ENCODE measurements at places on chromosomes 13 and 19.
A peak's percentile ranks its signal among the peaks of the same experiment; 100 is the strongest.

GRCh38 chr19:53034948-53035675, 9.4 kb upstream of the ERVV-2 start:
- no peak for DNase-seq

- no peak for DNase-seq
Measured at GRCh38 chr19:3294080-3294850, 69.8 kb downstream of the CELF5 start.

DNA sequence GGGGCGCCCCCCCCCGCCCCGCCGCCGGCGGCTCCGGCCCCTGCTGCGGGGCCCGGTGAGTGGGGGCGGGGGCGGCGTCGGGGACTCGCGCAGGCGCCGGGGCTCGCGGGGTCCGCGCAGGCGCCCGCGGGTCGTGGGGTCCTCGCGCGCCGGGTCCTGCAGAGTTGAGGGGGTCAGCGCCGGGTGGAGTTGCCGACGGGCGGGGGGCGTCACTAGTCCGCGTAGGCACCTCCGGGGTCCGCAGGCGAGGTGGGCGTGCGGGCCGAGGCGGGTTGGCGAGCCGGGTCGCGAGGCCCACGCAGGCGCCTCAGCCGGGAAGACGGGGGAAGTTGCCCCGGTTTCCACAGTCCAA, 365 bp downstream of the PPP6R1 start:
- DNase-seq: no peak

GRCh38 chr13:112053167-112053743, 13.7 kb upstream of the SOX1 start:
- no peak for DNase-seq

- no peak for DNase-seq
Measured at GRCh38 chr19:13149628-13150186, 468 bp downstream of the STX10 start.

- DNase-seq: peak; percentile 62
Measured at GRCh38 chr13:44237276-44237767, 136.3 kb upstream of the SERP2 start.

DNA sequence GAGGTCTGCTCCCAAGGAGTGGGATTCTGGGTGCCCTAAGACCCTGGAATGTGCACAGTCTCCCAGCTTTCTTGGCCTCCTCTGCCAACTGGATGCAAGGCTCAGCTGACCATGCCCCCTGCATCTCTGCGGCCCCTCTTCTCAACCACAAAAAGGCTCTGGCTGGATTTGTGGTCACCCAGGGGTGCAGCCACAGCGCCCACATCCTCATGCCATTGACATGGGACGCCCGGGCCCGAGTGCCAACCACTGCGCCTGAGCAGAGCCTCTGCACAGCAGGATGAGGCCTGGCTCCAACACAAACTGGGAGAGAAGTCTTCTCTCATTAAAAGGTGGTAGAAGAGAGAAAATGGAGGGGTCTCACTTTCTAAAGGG, 103.5 kb downstream of the FOXO1 start:
- no peak for DNase-seq

- no peak for DNase-seq
Measured at GRCh38 chr19:40803857-40804782, 5.1 kb downstream of the EGLN2 start.

GRCh38 chr19:944663-945241, 18.9 kb downstream of the ARID3A start:
- DNase-seq: no peak

DNA sequence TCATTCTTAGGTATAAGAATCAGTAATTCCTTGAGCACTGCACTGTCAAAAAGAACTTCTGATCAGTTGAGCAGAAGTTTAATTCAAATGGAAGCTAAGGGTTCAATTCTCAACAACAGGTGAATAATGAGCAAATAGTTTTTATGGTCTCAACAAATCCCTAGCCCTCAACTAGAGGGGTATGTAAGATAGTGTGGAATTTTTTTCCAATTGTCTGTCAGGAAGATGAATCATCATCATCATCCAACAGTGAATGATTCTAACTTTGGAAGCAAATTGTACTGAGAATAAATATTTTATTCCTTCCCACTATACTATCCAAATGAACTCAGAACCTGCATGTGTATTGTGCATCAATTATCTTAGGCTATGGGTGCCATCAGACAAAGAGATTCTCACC, 372.7 kb downstream of the ENOX1 start:
- DNase-seq: no peak

DNA sequence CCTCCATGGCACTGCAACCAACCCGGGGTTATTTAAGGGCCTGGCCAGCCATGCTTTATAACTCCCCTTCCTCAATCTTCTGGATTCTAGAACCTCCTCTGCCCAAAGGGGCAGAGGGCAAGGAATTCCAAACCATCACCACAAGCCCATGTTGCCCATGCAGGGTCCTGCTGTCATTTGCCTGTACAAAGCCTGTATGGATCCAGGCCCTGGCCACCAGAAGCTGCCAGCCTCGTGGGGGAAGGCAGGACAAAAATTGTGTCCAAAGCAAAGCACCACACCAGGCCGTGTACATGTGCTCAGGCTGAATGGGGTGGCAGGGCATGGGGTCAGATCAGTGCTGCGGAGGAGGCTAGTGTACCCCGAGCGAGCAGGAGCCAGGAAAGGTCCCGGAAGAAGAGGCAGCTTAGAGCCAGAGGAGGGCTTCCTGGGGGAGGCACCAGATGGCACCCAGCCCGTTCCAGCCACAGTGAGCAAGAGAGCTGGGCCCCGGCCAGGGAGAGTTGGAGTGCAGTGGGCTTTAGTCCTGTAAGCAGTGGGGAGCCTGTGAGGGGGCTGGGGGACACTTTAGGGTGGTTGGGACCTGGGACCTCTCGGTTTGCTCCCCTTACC, 35.8 kb downstream of the CAPN12 start:
- no peak for DNase-seq

DNA sequence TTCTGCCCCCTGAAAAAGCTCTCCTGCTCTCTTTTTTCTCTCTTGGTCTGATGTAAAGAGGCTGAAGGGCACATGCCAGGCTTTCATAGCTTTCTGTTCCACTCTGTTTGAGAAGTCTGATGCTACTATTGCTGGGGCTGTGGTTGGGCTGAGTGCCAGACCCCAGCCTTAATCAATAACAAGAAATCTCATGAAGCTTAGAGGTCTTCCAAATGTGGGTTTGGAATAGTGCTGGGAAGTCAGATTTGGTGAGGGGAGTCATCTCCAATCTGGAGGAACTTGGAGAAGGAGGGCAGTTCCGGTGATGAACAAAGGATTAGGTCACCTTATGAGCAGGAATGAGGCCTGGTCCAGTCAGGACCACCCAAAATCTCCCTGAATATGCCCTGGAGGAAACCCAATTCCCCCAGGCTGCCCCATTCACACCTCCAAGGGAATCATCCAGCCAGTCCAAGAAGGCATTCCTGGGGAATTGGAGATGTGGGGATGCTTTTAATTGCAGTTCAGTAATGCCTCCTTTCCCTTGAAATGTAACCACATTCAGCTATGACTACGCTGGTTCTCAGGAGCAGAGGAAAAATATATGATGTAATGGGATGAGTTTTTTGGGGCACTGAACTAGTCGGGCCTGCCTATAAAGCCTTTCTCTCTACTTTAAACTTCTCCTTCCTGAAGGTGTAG, 102.0 kb downstream of the STARD13 start:
- no peak for DNase-seq

DNA sequence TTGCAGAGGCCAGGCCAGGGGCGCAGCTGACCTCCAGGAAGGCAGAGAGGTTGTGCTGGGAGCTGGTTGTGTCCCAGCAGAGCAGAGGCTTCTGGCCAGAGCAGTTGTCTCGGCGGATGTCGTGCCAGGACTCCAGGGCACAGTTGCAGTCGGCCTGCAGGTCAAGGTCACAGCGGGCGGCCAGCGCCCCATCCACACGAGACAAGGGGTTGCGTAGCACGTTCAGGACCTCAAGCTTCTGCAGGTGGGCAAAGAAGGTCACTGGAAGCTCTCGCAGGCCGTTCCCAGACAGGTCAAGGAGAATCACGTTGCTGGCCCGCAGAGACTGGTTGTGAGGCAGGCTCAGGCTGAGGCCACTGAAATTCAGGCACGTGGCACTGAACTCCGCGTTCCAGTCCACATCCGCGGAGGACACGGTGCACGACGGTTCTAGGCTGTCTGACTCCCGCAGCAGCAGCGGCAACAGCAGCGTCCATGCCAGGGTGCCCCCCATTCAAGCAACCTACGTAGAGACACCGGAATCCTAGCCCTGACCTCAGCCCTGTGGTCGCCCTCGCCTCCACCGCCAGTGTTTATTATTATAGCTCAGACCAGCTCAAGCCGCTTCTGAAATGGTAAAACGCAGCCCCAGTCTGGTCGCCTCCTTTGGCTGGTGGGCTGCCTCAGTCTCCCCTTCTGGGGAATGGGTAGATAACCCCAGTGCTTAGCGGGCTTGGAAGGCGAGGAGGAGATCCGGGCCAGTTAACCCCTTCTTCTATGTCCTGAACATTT, 766 bp downstream of the LRRC25 start:
- no peak for DNase-seq

GRCh38 chr13:66659701-66660467, 570.3 kb downstream of the PCDH9 start:
- no peak for DNase-seq

DNA sequence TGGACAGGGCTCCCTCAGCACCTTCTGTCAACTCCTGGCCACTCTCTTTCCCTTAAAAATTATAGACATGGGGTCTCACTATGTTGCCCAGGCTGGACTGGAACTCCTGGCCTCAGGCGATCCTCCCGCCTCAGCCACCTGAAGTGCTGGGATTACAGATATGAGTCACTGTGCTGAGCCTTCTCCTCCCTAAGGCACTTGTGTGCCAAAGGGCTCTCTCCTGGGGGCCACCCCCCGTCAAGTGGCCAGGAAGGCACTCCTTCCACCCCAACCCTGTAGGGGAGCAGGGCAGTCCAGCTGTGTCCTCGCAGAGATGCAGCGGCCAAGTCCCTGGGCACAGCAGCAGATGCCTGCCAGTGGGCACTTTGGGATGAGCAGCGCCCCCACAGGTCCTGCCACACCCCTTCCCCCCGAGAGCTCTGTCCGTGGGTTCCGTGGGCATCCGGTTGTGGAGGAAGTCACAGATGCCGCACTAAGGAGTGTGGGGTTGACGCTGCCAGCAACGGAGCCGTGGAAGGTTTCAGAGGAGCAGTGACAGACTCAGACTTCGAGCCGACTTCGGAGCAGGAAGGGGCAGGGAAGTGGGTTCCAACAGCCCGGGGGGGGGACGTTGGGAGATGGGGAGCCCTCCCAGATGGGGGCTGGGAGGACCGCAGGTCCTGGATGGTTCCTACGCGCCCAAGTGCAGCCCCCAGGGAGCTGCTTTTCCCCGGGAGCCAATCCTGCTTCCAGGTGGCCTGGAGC, 3.3 kb upstream of the UQCR11 start:
- no peak for DNase-seq

DNA sequence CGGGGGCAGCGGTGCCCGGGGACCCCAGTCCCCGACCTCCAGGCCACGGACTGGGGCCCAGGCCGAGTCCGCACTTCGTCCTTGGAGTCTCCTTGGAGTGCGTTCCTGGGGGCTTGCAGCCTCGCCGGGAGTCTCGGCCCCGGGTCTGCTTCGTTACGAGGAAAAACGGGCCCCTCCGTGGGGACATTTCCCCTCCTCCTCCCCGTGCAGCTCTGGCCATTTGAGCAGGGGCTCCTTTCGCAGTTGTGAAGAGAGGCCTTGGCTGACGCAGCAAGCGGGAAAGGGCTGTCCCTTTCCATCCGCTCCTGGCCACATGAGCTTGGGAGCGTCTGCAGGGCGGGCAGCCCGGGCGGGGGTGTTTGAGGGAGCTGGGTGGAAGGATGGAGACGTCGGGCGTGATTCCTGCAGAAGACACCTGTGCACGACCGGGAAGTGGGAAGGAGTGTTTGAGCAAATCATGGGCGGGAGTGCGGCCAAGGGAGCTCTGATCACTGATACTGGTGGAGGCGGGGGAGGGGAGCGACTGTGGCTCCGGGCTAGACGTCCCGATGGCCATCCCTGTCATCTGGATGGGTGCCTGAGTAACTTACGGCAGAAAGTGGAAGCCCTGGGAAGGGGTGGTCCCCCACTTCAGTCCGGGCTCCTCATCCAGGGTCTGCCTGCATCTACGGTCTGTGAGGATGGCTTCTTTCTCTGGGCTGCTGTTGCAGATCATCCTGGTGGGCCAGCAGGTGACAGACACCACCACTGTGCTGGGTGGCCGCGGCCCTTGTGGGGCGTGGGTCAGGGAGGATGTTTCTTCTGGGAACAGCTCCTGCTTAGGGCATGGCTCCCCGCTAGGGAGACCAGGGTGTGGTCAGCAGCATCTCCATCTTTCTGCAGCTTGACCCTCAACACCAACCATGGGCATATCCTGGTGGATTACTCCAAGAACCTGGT, 736 bp downstream of the GPI start:
- no peak for DNase-seq

DNA sequence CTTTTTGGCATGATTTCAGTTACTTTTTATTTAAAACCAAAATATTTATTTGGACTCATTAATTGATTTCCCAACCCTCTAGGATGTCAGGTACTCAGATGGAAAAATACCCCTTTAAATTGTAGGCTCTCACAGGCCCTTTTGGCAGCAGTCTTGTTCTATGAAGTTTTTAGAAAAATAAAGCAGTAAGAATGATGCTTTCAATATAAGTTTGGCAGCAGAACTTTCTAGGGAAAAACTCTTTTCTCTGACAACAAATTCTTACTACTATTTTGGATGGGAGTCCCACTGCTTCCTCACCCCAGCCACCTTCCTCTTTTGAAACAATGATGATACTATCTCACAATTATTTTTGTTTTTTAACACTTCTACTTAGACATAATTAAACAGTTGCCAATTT, 581.6 kb upstream of the SGCG start:
- no peak for DNase-seq

DNA sequence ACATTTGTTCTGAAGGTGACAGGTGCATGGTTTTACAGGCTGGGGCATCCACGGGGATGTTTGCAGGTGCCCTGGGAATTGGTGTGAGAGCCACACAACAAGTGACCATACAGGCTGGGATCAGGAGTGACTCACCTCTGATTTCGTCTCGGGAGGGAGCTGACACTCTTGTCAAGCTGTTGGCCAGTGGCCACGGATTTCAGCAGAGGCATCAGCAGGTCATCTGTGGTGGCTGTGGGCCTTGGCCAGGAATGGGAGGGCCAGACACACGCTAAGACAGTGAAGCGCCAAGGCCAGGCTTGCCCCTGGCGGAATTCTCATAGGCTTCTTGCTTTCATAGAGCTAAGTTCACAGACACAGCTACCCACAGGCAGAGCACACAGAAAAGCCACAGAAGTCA, 108.6 kb downstream of the HSPH1 start:
- no peak for DNase-seq

- DNase-seq: no peak
Measured at GRCh38 chr19:8504171-8504570, 1.7 kb upstream of the PRAM1 start.
